Stomach (tissue), 19 donors: ENCODE measurements at places on chromosomes 16 and 17. TPM values are rescaled to one million over a fixed set of nuclear protein-coding genes. Genes with fewer than 3 reads are reported as not detected.
A peak's percentile ranks its signal among the peaks of the same experiment; 100 is the strongest.

DNA sequence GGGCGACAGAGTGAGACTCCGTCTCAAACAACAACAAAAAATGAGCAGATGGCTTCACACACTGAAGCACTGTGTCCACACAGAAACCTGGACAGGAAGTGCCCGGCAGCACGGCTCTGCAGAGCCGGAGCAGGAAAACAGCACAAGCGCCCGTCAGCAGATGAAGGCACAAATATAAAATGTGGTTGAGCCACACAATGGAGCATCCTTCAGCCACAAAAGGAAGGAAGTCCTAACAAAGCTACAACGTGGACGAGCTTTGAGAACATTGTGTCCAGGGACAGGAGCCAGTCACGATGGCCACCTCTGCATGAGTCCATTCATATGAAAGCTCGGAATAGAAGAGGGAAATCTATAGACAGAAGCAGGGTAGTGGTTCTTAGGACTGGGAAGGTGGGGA lies 15.7 kb downstream of the RHBDF2 start:
- DNase-seq, result peak; percentile 58

GRCh38 chr16:87461466-87461991 lies 31.3 kb downstream of the ZCCHC14 start:
- DNase-seq, result peak; percentile 96

DNA sequence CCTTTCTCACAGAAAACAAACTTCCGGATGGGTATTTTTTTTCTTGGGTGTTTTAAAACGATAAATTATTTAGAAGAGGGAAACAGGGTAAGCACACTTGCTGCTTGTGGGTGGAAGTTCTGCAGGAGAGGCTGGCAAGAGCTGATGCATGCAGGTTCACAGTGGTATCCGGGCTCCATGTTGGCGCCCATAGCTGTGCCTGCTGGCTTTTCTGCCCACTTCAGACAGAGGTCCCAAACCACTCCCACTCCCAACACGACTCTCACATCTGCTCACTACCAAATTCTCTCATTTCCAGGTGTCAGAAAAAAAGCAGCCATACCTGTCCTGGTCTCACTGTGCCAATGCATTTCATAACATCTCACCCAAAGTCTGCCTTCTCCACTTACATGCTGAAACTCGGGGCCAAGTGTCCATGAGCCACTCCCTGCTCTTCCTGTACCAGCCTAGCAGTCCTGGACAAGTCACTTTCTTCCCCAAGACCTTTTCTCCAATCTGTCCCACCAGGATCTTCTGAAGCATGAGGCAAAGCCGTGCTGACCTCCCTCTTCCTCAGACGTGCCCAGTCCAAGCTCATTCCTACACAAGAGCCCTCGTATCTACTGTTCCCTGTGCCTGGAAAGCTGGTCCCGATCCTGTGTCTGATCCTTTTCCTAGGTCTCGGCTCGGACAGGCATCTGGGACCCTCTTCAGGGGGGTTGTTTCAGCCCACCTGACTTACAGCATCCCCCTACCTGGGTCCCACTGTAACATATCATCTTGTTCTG lies 1.5 kb downstream of the CD300LF start:
- DNase-seq, result no peak

- DNase-seq, result no peak
These were observed 9.3 kb upstream of the KREMEN2 start for GRCh38 chr16:2954656-2955381.

- DNase-seq, result no peak
These were observed 1.0 kb downstream of the ZNF319 start for GRCh38 chr16:57999366-57999970.

DNA sequence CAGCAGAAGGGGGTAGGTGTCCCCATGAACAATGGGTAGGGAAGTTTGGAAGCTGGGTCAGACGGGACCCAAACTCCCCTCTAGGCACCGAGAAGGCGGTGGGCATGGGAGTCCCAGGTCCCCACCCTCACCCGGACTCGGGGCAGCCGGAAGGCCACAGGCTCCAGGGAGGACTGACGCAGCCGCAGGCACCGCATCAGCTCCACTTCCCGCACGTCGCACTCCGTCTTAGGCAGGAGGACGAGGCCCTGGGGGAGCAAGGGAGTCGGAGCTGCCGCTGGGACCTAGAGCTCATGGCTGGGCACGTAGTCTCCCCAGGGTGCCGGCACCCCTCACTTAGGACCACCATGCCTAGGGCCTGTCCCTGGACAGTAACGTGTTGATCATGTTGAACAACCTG lies 7.1 kb upstream of the PAM16 start:
- DNase-seq, result no peak

DNA sequence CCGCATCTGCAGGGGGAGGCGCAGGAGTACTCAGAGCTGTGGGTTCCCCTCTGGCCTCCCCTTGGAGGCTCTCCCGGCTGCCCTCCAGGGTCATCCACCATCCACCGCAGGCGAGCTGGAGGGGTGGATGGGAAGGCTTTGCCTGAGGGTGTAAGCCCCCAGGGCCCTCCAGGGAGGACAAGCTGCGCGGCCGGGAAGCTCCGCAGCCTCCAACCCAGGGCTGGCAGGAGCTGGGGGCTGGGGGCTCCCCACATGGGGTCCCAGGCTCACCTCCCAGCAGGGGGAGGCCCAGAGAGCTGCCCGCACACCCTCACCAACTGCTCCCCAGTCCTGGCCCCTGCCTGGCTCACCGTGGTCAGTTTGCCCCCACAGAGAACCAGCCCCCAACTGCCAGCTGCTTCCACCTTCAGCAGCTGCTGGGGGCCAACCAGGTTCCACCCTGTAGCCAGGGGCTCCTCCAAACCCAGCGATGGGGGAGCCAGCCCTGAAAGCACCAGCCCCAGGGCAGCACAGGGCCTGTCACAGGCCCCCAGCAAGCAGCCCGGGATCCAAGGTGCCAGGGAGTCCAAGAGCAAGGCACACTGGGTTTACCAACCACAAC lies 19.8 kb upstream of the CHMP6 start:
- no peak for DNase-seq

DNA sequence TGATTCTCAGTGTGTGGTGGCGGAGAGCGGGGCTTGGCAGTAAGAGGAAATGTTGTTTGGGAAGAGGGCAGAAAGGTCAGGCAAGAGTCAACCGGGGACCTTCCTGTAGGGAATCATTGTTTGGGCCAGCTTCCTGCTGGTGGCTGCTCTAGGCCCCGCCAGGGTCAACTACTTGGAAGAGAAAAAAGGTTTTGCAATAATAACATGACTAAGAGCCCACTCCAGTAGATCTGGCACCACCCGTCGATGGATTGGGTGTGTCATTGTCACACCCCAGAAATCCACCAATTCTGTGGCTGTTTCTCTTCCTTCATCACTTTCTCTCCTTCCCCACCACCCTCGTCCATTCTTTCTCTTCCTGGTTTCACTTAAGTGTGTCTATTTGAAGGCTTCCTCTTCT lies 4.2 kb upstream of the KRT24 start:
- peak; percentile 38 for DNase-seq

- no peak for DNase-seq
These were observed 27.3 kb downstream of the SRCIN1 start for GRCh38 chr17:38578229-38579082.

DNA sequence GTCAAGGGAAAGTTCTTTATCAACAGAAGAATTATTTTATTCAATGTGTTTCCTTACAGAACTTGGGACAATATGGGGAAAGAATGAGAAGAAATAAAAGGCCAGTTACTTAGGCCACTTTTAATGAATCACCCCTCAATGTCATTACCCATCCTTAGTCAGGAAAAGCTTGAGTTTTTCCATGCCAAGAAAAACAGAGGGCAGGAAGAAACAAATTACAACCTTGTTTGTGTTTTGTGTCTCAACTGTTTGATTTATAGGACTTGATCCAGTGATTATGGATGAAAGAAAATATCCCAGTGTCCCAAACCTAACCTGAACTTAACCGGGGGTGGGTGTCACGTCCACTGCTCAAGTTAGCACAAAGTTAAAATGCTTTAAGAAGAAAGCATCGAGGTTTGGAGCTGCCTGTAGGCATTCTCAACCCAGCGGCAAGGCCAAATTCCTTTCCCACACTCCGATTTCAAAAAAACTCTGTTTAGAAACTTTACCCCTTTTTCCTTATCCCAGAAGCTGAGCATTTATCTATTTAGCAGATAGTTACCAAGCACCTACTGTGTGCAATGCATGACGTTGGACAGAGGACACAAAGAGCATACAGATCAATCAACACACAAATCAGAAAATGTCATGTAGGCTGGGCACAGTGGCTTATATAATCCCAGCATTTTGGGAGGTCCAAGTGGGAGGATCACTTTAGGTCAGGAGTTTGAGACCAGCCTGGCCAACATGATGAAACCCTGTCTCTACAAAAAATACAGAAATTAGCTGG lies 14.0 kb upstream of the CYB5B start:
- no peak for DNase-seq

DNA sequence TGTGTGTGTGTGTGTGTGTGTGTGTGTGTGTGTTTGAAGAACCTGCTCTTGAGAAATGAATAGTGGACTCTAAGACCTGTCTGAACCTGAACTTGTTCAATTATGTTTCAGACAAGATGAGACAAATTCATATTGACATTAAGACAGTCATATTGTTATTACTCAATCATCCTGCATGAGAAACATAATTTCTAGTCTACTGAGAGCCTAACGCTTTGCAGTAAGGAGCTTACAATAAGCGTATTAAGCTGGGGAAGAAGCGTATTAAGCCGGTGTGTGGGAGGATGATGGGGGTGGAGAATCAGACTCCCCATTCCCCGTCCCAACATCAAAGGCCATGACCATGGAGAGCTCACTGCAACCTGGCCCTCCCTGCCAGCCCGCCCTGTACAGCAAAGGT lies 22.4 kb upstream of the MNT start:
- no peak for DNase-seq

- DNase-seq, result no peak
These were observed 24.2 kb upstream of the HAP1 start for GRCh38 chr17:41758601-41759000.

DNA sequence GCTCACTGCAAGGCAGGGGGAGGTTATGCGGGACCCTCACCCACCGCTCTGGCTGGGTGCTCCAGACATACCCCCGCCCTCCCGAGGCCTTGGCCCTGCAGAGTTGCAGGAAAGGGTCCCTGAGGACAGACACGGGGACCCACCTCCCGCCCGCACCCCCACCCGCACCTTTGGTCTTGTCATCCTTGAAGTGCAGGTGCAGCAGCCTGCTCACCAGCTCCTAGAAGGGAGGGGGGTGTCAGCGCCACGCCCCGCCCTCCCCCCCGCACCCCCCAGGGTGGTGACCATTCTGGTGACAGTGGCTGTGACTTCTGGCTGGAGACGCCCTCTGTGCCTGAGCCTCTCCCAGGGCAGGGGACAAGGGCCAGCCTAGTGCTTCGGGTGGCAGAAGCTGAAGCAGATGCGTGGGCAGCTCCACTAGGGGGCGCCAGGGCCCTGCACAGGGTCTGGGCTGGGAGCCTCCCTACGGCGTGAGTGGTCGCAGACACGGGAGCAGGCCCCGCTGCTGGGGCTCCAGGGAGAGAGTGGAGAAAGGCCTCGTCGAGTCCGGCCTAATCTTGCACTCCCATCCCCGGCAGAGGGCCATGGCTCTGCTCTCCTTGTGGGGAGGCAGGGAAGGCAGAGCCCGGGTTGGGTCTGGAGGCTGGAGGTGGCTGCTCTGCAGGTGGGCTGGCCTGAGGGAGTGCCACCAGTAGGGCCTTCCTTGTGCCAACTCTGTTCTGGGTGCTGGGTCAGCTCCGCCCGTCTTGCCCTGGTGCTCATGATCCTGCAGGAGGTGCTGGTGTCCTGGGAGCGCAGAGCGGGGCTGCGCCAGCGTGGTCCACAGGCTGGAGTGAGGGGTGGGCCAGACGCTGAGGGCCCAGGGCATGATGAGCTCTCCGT lies 2.7 kb downstream of the CENPX start:
- peak; percentile 73 for DNase-seq

DNA sequence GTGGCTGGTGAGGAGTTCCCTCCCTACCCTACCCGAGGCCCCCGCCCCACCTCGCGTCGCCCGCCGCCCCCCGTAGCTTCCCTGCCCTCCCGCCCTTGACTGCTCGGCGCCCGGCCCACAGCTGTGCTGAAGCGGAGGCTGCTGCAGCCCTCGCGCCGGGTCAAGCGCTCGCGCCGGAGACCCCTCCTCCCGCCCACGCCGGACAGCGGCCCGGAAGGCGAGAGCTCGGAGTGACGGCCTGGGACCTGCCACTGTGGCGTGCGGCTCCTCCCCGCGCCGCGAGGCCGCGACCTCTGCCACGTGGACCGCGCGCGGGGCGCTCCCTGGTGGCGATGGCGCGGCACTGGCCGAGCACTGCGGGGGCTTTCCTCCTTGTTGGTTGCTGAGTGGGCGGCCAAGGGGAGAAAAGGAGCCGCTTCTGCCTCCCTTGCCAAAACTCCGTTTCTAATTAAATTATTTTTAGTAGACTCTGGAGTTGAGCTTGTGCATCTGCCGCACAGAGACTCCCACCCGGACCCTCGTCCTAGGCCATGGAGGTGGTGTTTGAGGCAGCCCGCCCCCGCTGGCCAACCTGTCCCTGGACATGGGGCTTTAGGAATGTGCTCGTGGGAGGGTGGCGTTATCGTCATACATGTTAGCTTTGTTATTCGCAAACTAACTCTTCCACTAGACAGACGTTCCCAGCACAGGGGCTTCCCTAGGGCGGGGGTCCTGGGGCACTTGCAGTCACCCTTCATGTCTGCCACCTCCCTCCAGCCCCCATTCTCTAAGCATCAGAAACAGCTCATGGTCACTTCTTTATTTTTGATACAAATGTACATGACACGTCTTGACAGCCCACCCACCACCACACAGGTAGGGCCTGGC lies 4.4 kb downstream of the TP53I13 start:
- DNase-seq, result peak; percentile 52

- no peak for DNase-seq
These were observed 4.8 kb upstream of the MAPT start for GRCh38 chr17:45889579-45889978.

DNA sequence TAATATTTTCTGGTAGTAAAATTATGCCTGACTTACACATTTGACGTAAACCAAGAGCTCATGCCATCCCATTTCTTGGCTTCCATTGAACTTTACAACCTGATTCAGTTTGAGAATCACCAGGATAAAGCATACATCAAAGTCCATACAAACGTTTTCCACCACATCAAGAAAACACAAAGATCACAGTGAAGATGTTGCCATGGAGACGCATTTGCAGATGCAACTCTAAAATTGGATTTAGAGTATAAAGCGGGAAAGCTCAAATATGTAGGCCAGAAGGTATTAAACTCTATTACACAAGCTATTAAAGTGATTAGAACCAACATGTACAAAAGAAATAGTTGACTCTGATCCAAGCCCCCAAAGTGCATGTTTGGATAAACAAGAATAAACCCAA lies 10.4 kb downstream of the C16orf46 start:
- DNase-seq, result peak; percentile 22

DNA sequence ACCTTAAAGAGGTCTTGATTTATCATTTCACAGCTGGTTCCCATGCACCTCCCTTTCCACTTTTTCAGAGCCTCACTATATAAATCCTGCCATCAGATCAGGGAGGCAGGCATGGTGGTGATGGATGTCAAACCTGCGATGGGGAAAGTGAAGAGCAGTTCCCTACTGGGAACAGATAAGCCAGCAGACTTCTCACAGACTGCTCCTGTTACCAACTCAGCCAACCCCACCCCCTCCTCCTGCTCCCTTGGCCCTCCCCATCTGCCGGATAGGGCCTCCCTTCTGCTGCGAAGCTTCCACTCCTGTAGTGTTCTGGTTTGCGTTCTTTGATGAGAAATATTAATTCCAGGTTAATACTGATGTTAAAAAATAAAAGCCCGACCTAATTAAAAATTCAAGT lies 232.1 kb downstream of the STX8 start:
- peak; percentile 47 for DNase-seq

TBC1D3 gene
- total RNA-seq, result not detected

CMTM2 gene
- not detected for total RNA-seq

ITGAX gene
- total RNA-seq, result not detected

GRIN2A gene
- total RNA-seq, result 1.2 TPM

RAMP2 gene
- 10.4 TPM for total RNA-seq

SHCBP1 gene
- total RNA-seq, result not detected

HCRT gene
- not detected for total RNA-seq

MYO15A gene
- 0.37 TPM for total RNA-seq

ARMC5 gene
- total RNA-seq, result 20.5 TPM

NUPR1 gene
- 14.0 TPM for total RNA-seq

PIPOX gene
- total RNA-seq, result not detected
